ENCODE measurements at places on chromosomes 3 and 15. TPM values are rescaled to one million over a fixed set of nuclear protein-coding genes. Genes with fewer than 3 reads are reported as not detected.

DNA sequence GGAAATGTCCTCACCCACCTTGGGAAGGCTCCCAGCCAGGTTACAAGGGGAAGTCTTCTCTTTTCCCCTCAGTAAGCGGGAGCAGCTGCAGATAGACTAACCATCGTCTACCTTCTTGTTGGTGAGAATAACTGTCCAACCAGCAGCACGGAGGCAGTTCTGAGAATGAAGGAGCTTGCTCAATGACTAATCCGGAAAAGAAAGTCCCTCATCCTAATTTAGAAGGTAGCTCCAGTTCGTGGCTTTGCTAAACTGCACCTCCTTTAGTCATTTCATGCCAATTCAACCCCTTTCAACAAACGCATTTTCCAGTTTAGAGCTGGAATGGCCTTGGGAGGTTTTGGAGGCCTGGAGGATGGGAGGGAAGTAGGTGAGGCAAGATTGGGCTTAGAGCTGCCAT, 527.4 kb upstream of the PROK2 start:
- H3K27me3 ChIP-seq = no peaks in the 10 kb centered on the region
- H3K4me3 ChIP-seq = no peak overlapping the region
- peaks cover 6% of the 10 kb centered on the region for H3K4me1 ChIP-seq
- H3K27ac ChIP-seq = no peak overlapping the region

- no peaks in the 10 kb centered on the region for H3K4me1 ChIP-seq
- no peak for DNase-seq
- no peaks in the 10 kb centered on the region for H3K27me3 ChIP-seq
These were observed 321.5 kb upstream of the CADM2 start for GRCh38 chr3:84637272-84637671.

DNA sequence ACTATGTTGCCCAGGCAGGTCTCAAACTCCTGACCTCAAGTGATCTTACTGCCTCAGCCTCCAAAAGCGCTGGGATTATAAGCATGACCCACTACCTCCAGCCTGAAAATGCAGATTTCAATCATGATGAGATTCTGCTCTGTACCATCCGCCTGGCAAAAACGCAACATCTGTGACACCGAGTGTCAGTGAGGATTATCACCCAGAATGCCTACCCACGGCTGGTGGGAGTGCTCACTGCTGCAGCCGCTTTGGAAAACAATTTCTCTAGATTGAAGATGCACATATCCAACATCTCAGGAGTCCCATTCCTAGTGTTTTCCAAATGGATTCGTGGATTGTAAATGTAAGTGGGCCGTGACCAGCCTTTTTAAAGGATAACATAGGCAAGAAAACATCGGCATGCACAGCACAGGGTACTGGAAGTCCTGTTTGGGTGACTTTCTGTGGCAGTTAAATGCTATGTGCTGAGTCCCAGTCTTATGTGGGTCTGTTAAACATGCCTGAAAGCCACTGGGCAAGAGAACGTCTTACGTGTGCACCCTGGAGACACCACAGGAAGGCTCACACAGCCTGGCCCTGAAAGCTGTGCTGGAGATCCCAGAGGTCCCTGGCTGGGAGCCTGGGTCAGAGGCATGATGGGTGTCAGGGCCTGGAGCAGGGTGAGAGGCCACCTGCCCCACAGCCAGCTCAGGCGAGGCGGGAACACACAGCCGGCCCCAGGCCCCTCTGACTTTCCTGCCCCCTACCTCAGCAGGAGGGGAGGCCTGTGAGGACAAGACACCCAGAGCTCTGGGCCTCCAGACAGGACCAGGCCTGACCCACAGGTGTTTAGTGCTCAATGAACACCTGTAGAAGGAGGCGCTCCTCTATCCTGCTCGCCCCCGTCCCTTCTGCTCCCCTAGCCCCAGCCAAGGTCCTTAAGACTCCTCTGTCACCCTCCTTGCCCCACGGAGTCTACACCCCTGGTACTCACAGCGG, 918 bp downstream of the PRSS50 start:
- H3K4me3 ChIP-seq = no peak overlapping the region
- peaks cover 4% of the 10 kb centered on the region for H3K27me3 ChIP-seq
- H3K27ac ChIP-seq = no peak overlapping the region
- H3K4me1 ChIP-seq = no peaks in the 10 kb centered on the region

DNA sequence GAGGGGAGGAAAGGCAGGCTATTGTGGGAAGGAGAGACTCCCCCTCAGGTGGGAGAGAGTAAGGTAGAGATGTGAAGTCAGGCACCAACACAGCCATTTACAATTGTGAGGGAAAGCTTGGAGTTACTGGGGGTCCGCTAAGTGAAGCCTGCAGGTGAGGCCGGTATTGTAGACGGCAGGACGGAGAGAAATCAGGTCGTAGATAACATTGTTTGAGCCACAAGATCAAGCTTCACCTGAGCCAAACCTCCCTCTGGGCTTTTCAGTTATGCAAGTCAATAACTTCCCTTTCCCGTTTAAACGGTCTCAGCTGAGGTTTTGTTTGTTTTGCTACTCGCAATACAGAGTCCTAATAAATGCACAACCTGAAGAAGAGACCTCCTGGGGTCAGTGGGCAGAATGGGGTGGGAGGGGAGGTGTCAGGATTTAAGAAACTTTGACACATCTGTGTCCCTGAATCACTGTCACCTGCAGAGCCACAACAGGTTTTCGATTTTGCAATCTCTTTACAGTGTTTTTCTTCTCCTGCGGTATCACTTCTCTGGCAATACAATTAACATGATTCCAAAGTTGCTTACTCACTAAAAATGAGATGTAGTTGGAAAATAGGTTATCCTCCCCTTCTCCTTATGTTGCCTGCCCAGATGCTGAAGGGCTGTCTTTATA, 72.0 kb upstream of the GLCE start:
- H3K4me3 ChIP-seq = no peak overlapping the region
- no peaks in the 10 kb centered on the region for H3K36me3 ChIP-seq

- H3K36me3 ChIP-seq = no peaks in the 10 kb centered on the region
- no peak overlapping the region for H3K27ac ChIP-seq
These were observed 190.4 kb downstream of the FOXP1 start for GRCh38 chr3:71393093-71393492.

GRCh38 chr3:50157827-50158529, 2.9 kb downstream of the SEMA3F start:
- peak; percentile 49 for DNase-seq
- H3K36me3 ChIP-seq = no peaks in the 10 kb centered on the region
- H3K4me3 ChIP-seq = no peak overlapping the region
- H3K27me3 ChIP-seq = peaks cover 6% of the 10 kb centered on the region

DNA sequence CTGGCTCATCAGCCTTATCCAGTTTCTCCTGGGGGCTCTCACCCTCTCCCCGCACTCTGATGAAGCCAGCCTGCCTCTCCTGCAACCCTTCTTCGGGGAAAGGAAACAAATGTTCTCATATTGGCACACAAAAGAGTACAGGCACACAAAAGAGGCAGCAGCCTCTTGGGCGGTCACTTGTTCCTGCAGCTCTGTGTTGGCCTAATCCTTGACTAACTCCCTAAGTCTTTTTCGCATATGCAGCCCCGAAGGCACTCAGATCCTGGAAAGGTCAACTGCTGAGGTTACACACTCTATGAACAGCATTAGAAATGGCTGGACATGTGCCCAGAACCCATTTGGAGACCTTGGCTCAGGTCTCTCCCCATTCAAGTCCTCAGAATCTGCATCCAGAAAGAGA, 7.4 kb upstream of the CAMP start:
- H3K4me3 ChIP-seq = no peak overlapping the region
- H3K27ac ChIP-seq = no peak overlapping the region
- H3K27me3 ChIP-seq = peaks cover 22% of the 10 kb centered on the region
- no peaks in the 10 kb centered on the region for H3K36me3 ChIP-seq
- DNase-seq = peak; percentile 21

DNA sequence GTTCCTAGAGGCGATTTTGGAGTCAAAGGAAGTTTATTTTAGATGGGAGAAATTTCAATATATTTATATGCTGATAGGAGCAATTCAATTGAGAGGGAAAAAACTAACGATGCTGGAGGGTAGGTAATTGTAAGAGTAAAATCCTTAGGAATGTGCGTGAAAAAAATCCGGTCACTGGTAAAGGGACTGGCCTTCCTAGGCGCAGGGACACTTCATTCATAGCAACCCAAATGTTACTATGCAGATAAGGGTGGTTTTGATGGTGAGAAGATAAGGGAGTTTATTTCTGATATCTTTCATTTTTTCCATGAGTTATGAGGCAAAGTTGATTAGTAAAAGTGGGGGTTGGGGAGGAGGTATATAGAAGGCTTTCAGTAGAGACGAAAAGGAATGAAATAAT, 1.1 kb upstream of the PIAS1 start:
- no peaks in the 10 kb centered on the region for H3K36me3 ChIP-seq
- H3K27ac ChIP-seq = no peak overlapping the region
- DNase-seq = no peak
- H3K4me3 ChIP-seq = no peak overlapping the region
- H3K27me3 ChIP-seq = no peaks in the 10 kb centered on the region
- H3K4me1 ChIP-seq = peaks cover 2% of the 10 kb centered on the region

DNA sequence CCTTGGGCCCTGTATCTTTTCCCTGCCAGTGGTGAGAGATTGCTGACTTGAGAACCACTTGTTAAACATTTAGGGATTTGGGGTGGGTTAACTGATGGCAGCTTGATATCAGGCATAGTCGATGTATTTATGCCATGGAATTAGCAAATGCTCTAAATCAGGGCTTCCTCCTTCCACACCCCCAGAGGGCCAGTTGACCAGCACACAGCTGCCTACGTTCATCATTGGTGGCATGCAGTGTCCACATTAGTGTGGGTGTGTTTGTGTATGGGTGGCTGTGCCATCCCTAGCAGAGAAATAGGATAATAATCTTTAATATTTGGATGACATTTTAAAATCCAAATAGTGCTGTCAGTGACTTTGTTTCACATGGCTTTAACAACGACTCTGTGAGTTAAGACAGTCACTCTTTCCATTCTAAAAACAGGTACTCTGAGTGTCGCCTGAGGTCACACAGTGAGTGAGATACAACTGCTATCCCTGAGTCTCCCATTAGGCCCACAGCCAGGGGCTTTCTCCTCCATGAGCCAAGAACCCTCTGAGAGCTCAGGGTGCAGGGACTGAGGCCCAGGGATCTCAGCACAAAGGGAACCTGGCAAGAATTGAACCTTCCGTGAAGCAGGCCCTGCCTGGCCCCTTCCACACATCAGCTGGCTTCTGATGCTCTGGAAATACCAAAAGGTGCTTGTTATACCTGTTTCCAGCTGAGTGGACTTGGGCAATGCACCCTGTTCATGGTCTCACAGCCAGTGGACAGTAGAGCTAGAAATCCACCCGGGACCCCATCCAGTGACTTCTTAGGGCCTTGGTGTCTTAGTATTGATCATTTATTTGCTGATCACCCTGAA, 4.3 kb upstream of the LTF start:
- no peak overlapping the region for H3K27ac ChIP-seq
- no peaks in the 10 kb centered on the region for H3K36me3 ChIP-seq
- DNase-seq = no peak
- no peak overlapping the region for H3K4me3 ChIP-seq

GRCh38 chr3:40655551-40655950, 130.8 kb downstream of the ZNF621 start:
- no peak overlapping the region for H3K4me3 ChIP-seq
- H3K27ac ChIP-seq = no peak overlapping the region
- no peaks in the 10 kb centered on the region for H3K36me3 ChIP-seq
- no peak for DNase-seq

DNA sequence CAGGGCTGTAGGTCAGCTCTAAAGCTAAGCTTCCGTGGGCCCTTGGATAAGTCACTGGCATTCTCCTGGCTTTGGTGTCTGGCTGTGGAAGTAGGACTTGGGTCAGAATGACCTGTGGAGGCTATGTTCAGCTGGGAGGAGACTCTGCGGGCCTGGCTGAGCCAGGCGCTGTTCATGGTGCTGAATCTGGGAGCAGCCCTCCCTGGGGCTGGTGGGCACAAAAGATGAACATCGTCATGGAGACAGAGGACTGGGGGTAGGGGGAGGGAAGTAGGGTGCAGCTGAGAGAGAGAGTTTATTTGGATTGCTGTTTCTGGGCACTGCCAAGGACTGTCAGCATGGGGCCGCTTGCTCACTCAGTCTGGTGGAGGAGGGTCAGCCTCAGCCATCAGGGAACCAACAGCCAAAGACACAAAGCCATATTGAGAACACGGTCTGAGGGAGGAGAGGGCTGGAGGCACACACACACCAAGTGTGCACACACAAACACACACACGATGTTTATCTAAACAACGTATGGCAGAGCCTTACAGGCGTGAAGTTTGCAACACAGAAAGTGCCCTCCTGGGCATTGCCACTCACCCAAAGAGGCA, 120.7 kb upstream of the LINGO1 start:
- H3K4me3 ChIP-seq = no peak overlapping the region
- no peaks in the 10 kb centered on the region for H3K27me3 ChIP-seq
- no peaks in the 10 kb centered on the region for H3K4me1 ChIP-seq
- no peak overlapping the region for H3K27ac ChIP-seq
- no peaks in the 10 kb centered on the region for H3K36me3 ChIP-seq
- DNase-seq = peak; percentile 17

GRCh38 chr3:194556086-194557056, 69.6 kb upstream of the ATP13A3 start:
- H3K27me3 ChIP-seq = no peaks in the 10 kb centered on the region
- no peaks in the 10 kb centered on the region for H3K36me3 ChIP-seq
- H3K4me3 ChIP-seq = no peak overlapping the region
- H3K27ac ChIP-seq = no peak overlapping the region

DNA sequence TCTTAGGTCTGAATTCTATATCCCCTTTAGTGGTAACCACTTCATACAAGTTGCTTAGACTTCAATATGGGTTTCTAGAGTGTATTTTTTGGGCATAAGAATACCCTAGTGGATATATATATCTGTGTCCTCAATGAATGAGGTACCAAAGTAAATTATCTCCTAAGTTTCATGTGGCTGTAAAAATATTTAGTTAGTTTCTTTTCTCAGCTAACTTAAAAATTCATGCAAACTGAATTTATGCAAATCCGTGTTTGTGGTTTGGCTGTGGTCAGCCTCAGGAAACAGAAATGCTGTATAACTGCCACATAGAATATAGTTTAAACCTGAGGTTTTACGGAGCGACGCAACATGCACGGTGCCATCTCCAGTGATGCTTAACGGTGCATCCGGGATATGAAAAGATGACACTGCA, 80.3 kb downstream of the PEX5L start:
- H3K4me1 ChIP-seq = no peaks in the 10 kb centered on the region
- no peak for DNase-seq
- H3K36me3 ChIP-seq = no peaks in the 10 kb centered on the region
- H3K27me3 ChIP-seq = no peaks in the 10 kb centered on the region
- H3K27ac ChIP-seq = no peak overlapping the region
- H3K4me3 ChIP-seq = no peak overlapping the region

- no peaks in the 10 kb centered on the region for H3K27me3 ChIP-seq
- DNase-seq = peak; percentile 58
- H3K4me3 ChIP-seq = peak overlapping the region; percentile 45
- peaks cover 2% of the 10 kb centered on the region for H3K36me3 ChIP-seq
- H3K4me1 ChIP-seq = peaks cover 6% of the 10 kb centered on the region
These were observed 202.0 kb downstream of the AKAP13 start for GRCh38 chr15:85582131-85583079.

- no peak for DNase-seq
- no peaks in the 10 kb centered on the region for H3K4me1 ChIP-seq
- H3K27me3 ChIP-seq = no peaks in the 10 kb centered on the region
- no peak overlapping the region for H3K4me3 ChIP-seq
- no peak overlapping the region for H3K27ac ChIP-seq
These were observed 13.9 kb downstream of the RASGRF1 start for GRCh38 chr15:79076661-79077060.

The KLF15 gene
- total RNA-seq = 4.1 TPM

The SLC7A14 gene
- 1.3 TPM for total RNA-seq

The RPUSD3 gene
- total RNA-seq = 22.1 TPM

The CACNA2D3 gene
- 0.77 TPM for total RNA-seq

The CHCHD4 gene
- total RNA-seq = 15.9 TPM

The TMEM266 gene
- 0.26 TPM for total RNA-seq

The MCTP2 gene
- 5.6 TPM for total RNA-seq

The DAZL gene
- not detected for total RNA-seq

The LINGO1 gene
- not detected for total RNA-seq

The EHD4 gene
- total RNA-seq = 9.5 TPM

The RASL12 gene
- 50.5 TPM for total RNA-seq

Measured in fibroblast of lung (primary cell).